ENCODE measurements at places on chromosomes 2 and 18.

DNA sequence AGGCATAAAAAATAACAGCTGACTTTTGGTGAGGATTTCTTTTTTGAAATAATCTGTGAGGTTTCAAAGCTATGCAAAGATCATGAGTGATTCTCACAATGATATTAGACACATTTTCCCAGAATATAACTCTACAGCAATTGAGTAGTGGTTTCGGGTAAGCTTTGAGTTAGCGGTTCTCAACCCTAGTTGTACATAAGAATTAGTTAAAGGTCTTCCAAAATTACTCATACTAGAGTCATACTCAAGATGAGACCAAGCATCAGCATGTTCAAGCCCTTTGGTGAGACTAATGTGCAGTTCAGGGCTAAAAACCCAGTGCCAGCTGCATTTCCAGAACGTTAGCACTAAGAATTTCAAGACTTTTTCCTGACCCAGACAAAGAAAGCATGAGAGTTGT lies 31.1 kb downstream of the DSG4 start:
- DNase-seq, result no peak

DNA sequence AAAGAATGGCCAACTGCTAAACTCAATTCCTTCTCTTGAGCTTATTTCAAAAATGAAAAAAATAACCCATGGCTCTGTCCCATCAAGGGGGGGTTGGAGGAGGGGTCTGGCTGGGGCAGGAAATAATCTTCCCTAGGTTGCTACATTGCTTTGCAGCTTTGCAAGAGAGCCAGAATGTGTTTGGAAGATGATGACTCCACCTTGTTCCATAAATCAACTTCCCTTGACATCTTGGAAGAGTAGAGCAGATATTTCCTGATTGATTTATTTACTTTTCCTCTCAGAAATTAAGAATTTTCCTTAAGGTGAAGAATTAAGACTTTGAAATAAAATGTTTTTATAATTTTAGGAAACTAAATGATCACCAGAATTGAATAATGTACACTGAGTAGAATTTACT lies 41.3 kb downstream of the ESCO1 start:
- DNase-seq, result no peak

GRCh38 chr2:36562973-36563532 lies 34.9 kb downstream of the FEZ2 start:
- no peak for DNase-seq

GRCh38 chr2:38164881-38165280 lies 88.9 kb upstream of the CYP1B1 start:
- no peak for DNase-seq
